ENCODE measurements at places on chromosomes 12 and 14.
A peak's percentile ranks its signal among the peaks of the same experiment; 100 is the strongest.

GRCh38 chr12:16523951-16524331, 82.0 kb downstream of the LMO3 start:
- DNase-seq, result no peak

DNA sequence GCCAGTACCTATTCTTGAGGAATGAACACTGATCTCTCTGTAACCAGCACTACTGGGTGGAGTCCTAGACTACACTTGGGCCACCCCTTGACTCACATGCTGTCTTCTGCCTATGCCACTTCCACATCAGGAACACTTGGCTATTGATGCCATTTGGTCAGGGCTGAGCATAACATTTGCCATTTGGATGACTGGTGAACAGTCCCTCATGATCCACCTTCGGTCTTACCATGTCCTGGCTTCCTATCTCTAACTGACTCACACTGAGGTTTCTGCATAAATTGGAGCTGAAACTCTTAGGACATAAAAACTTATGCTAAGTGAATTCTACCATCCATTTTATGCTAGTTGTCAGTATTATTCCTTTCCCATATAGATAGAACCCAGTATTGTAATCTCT, 91.7 kb upstream of the PELI2 start:
- no peak for DNase-seq

DNA sequence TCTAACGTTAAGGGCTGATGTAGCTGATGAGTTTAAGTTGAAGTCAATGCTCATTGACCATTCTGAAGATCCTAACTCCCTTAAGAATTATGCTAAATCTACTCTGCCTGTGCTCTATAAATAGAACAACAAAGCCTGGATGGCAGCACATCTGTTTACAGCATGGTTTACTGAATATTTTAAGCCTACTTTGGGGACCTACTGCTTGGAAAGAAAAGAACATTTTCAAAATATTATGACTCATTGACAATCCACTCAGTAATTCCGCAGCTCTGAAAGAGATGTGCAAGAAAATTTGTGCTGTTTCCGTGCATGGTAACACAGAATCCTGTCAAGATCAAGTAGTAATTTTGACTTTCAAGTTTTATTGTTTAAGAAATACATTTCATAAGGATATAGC, 35.0 kb upstream of the NAV3 start:
- DNase-seq, result no peak

- peak; percentile 69 for DNase-seq
Observed at GRCh38 chr12:98741556-98742265, 96.6 kb downstream of the APAF1 start.

DNA sequence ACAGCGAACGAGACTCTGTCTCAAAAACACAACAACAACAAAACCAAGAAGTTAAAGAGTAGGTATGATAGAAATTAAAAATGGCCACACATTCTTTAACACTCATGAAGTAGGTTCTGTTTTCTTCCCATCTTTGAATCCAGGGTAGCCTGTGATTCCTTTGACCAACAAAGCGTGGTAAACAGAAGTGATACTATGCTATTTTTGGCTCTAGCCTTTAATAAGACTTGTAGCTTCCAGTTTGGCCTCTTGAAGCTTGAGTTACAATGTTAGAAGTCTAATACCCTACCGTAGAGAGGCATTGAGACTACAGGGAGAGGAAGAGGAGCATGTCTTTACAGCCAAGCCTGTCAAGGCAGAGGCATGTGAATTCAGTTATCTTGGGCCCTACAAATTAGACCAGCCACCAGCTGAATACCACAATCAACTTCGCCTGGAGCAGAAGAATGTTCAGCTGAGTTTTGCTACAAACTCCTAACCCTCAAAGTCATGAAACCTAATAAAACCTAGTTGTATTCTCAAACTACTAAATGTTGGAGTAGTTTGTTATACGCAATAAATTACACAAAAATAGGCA, 4.9 kb upstream of the NEMF start:
- no peak for DNase-seq

- no peak for DNase-seq
Observed at GRCh38 chr14:89775151-89775550, 179.4 kb downstream of the EFCAB11 start.

DNA sequence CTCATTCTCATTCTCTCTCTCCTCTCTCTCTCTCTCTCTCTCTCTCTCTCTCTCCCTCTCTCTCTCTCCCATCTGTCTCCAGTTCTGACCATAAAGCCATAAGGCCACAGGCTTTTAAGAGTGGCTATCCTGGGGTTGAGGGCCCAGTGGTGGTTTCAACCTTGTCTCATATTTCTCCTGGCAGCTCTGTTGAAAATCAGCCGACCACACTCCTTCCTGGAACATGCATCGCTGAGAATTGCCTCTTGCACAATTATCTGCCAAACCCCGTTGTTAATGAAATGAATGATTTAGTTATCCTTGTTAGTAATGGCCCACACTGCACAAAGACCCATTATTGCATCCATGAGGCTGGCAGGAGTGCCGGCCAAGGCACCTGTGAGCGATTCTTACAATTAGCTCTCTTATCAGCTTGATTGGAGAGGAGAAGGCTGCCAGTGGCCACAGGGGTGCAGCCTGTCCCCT, 30.4 kb upstream of the KCNA5 start:
- no peak for DNase-seq

GRCh38 chr14:68719634-68720384, 73.1 kb downstream of the ZFP36L1 start:
- DNase-seq, result no peak

GRCh38 chr12:124913474-124914391, 717 bp downstream of the UBC start:
- peak; percentile 95 for DNase-seq

- DNase-seq, result no peak
Observed at GRCh38 chr12:120630104-120630892, 10.1 kb upstream of the CABP1 start.

DNA sequence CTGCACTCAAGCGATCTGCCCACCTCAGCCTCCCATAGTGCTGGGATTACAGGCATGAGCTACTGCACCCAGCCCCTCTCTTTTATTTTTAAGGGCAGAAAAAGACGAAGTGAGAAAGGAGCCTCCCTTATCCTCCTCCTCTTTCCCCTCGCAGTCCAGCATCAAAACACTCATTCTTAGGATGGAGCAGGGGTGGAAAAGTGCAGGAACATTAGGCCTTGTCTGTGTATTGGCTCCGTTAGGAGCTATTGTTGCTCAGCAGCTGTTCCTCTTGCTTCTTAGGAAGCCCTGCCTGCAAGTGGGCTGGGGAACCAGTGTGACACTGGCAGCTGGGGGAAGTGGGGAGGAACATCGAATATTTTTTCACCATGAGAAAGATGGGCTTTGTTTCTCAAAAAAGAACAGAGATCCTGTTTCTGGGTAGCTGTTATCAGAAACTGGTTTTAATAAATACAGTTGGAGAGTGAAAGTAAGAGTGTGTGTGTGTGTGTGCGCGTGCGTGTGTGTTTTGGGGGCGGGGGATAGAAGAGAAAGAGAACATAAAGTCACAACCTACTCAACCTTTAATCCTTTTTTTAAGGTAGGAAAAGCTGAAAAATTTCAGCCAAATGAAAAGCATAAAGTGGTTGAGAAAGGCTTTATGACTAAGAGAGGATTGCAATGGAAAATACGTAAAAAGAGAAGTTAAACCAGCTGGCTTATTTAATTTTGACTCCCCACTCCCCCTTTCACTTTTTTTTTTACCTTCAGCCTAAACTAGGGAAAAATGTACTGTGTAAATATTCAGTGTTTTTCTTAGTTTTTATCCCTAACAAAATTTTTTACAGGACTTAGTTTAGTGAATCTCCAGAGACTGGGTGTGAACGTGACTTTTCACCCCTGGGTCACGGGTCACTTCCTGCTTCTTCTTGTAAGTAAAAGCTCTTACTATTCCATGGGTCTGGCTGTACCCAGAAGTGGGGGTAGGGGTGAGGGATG, 197.2 kb upstream of the PLEKHG7 start:
- no peak for DNase-seq

GRCh38 chr12:50174971-50175715, 8.0 kb upstream of the CERS5 start:
- no peak for DNase-seq

- DNase-seq, result no peak
Observed at GRCh38 chr14:31944256-31945073, 132.6 kb upstream of the ARHGAP5 start.

- peak; percentile 1 for DNase-seq
Observed at GRCh38 chr12:131500564-131500963, 210.3 kb upstream of the SFSWAP start.

Measured in activated T-cell treated with anti-CD3 and anti-CD28 coated beads, Interleukin-2, amount 50 U/mL, for 48 hours (primary cell).